ENCODE measurements at places on chromosomes 5 and 9.
A peak's percentile ranks its signal among the peaks of the same experiment; 100 is the strongest.

DNA sequence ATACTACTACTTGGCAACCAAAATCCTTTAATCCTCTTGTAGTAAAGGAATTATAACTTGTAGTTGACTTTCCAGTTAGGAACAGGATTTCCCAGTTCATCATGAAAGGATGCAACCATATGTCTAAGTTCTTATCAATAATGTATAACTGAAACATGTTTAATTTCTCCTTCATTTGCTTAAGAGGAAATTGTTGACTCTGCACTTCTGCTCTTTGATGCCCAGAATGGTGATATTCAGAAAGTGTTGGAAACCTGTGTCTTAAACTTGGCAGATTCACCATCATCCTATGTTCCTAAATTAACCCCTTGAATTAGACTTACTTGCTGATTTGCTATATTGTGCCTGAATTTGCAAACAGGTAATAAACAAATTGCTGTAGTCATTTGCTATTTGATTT, 201.5 kb downstream of the PTPRD start:
- DNase-seq: no peak

- DNase-seq: no peak
These were observed 14.4 kb downstream of the GLRX start for GRCh38 chr5:95808013-95808685.

DNA sequence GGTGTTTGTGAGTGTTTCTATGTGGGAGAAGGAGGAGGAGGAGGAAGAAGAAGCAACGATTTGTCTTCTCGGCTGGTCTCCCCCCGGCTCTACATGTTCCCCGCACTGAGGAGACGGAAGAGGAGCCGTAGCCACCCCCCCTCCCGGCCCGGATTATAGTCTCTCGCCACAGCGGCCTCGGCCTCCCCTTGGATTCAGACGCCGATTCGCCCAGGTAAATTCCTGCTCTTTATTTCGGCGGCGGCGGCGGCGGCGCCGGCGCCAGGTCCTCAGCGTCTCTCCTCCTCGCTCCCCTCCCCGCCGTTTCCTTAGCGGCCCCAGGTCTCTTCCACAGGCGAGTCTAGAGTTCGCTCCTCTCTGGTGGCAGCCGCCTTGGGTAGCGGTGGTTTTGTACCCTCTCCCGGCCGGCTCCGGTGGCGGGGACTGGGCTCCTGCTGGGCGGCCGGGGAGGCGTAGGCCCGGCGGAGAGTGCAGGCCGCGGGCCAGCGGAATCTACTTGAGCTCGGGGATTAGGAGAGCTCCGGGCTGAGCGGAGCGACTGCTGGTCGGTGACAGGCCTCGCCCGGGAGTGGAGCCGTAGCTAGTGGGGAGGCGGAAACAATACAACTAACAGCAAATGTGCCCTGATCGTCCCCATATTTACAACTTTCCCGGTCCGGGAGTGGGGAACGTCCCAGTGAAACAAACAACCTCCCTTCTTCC, 547 bp downstream of the NIPBL start:
- DNase-seq: peak; percentile 24

DNA sequence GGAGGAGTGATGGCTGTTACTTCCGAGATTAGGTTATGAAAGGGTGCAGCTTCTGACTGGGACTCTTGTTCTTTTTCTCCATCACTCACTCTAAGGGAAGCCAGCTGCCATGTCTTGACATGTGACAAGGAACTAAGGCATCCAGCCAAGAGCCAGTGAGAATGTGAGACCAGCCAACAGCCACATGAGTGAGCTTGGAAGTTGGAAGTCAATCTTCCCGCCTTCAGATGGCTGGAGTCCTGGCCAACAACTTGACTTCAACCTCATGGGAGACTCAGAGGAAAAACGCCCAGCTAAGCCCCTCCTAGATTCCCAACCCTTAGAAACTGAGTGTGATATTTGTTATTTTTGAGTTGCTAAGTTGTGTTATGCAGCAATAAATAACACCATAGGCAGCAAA, 201.1 kb downstream of the SNX18 start:
- DNase-seq: no peak

DNA sequence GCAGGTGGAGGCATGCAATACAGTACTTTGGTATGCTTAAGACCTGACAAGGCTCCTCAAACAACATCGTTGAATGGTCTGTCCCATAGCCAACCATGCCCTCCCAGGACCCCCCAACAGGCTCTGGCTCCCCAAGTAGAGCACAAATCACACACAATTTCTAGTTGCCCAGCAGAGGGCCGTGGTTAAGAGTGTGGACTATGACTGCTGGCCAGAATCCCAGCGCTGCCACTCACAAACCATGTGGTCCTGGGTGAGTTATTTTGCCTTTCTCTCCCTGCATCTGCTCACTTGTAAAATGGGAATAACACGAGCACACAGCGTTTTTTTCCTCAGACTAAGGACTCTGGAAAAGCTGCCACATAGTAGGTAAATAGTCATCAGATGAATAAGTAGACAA, 6.5 kb downstream of the CKMT2 start:
- DNase-seq: no peak

- no peak for DNase-seq
These were observed 3.9 kb upstream of the GHR start for GRCh38 chr5:42419294-42419693.
